Activated CD4-positive, alpha-beta T cell treated with anti-CD3 and anti-CD28 coated beads for 36 hours (primary cell): ENCODE measurements at places on chromosomes 12 and 14.

- DNase-seq, result peak; percentile 91
Measured at GRCh38 chr12:575948-576614, 87.2 kb downstream of the NINJ2 start.

DNA sequence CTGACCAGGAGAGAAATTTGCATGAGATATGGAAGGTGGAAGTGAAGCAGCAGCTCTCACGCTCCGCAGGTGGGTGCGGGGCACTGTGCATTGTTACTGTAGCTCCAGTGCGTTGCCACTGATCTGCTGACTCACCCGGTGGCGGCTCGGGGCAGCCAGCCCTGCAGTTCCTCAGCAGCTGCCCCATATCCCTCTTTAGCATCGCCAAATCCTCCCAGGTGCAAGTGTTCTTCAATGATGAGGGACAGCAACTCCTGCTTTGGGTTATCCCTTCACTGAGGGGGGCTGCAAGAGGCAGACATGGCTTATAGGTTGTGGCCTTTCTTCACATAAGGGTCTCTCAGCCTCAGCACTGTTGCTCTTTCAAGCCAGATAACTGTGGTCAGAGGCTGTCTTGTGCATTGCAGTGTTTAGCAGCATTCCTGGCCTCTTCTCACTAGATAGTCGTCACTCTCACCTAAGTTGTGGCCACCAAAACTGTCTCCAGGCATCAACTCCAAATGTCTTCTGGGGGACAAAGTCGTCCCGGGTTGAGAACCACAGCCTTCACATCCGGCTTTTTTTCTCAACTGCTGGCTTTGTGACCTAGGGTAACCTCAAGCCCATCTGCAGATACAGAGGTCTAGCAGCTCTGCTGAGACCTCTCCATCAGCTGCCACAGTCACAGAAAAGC lies 180.8 kb downstream of the EFCAB11 start:
- peak; percentile 85 for DNase-seq

GRCh38 chr12:122001466-122002209 lies 20.0 kb upstream of the BCL7A start:
- no peak for DNase-seq

DNA sequence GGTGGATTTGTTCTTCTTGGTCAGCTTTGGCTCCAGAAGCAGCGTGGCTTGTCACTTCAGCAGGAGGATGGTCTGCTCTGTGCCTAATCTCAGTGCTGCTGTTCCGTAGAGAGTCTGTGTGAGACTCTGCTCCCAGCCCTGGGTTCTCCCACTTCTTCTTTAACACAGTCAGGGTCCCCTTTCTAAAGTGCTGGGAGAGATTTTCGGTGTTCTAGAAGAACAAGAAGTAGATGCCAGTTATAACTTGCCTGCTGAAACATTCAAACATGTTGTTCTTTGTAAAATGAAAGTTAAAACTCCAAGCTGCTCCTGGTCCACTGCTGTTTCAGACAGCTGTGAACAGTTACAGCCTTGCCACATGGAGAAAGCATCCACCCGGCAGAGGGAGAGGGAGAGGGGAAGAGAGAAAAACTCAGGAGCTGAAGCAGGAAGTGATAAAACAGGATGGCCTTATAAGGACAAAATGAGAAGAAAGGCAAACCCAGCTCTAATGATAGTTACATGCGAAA lies 55.2 kb upstream of the CERS5 start:
- peak; percentile 48 for DNase-seq

GRCh38 chr14:71290960-71291466 lies 383.8 kb downstream of the PCNX1 start:
- DNase-seq, result peak; percentile 72

- no peak for DNase-seq
Measured at GRCh38 chr12:108586306-108586705, 11.6 kb downstream of the TMEM119 start.

DNA sequence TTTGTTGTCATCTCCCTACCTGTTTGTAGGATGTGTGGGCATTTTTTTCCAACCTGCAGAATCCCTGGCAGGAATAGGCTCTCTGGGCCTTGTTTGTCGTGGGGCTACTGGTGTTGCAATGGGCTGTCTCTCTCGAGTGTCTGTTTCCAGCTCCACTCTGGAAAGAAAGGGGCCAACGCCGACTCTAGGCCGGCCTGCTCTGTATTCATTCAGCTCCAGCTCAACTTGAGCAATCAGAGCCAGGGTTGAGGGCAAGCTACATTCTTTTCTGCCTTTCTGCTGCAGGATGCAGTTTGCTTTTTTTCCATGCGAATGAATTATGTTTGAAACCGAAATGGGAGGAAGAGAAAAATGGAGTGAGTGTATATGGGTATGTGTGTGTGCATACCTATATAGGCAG lies 2.3 kb downstream of the JDP2 start:
- DNase-seq, result no peak

DNA sequence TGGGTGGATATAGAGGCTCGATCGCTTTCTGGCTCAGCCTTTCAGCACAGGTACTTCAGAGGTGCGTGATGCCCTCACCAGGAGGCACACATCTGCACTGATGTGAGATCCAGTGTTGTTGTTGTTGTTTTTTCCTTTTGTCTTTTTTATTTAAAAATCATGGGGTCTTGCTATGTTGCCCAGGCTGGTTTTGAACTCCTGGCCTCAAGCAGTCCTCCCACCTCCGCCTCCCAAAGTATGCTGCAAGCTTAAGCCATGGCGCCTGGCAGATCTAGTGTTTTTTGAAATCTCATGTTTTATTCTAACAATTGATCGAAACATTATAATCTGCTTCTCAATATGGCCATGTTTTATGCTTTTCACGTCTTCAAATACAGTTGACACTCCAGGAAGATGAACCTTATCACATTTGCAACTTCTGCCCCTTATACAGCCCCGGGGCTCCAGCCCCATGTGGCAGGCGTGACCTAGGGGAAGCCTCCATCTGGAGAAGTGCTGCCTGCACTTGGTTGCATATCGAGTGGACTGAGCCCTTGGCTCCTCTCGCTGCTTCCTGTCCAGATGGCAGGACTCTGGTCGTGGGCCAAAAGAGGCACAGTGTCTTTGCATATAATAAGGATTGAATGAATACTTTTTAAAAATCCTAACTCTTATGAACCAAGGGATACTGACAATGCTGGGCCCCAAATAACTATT lies 71.7 kb downstream of the TRAF3 start:
- DNase-seq, result no peak

DNA sequence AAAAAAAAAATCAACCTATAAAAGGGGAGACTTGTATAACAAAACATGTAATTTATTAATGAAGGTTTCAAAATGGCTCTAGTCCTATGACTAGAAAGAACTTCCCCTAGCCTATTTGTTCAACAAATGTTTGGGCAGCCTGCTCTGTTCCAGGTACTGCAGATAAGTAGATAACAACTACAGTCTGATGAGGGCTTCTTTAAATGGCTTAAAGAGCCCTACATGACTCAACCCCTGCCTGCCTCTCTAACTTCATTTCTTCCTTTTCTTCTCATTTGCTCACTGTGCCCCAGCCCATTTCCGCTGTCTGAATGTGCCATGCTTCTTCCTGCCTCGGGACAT lies 21.5 kb downstream of the ALDH6A1 start:
- DNase-seq, result no peak

GRCh38 chr14:98138666-98139065 lies 1133.3 kb downstream of the BCL11B start:
- peak; percentile 76 for DNase-seq

GRCh38 chr14:89660166-89660565 lies 243.1 kb upstream of the FOXN3 start:
- DNase-seq, result no peak

DNA sequence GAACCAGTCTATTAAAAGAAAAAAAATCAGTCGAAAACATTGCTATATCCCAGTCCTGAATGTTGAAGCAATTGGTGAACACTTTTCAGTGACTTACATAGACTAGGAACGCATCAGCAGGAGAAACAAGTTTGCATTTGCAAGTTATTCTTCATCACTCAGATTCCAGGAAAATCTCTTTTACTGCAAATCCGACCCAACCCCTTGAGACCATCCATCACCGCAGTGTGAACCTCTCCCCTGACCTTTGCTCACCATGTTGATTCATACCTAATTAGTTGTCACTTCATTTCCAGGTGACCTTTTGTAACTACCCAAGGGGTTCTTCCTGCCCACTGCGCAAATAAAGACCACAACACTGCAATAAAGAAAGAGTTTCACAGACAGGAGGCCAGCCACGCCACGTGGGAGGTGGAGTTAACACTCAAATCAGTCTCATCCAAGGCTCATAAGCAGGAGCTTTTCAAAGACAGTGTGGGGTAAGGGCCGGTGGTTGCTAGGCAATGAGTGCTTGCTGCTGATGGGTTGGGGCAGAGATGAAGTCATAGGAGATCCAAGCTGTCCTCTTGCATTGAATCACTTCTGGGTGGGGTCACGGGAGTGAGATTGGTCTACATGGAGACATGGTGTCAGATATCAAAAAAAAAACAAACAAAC lies 241.3 kb upstream of the TMEM132C start:
- DNase-seq, result no peak

- peak; percentile 90 for DNase-seq
Measured at GRCh38 chr12:53180931-53181645, 363 bp upstream of the CSAD start.

GRCh38 chr12:107560165-107560898 lies 125.3 kb upstream of the PWP1 start:
- DNase-seq, result no peak

DNA sequence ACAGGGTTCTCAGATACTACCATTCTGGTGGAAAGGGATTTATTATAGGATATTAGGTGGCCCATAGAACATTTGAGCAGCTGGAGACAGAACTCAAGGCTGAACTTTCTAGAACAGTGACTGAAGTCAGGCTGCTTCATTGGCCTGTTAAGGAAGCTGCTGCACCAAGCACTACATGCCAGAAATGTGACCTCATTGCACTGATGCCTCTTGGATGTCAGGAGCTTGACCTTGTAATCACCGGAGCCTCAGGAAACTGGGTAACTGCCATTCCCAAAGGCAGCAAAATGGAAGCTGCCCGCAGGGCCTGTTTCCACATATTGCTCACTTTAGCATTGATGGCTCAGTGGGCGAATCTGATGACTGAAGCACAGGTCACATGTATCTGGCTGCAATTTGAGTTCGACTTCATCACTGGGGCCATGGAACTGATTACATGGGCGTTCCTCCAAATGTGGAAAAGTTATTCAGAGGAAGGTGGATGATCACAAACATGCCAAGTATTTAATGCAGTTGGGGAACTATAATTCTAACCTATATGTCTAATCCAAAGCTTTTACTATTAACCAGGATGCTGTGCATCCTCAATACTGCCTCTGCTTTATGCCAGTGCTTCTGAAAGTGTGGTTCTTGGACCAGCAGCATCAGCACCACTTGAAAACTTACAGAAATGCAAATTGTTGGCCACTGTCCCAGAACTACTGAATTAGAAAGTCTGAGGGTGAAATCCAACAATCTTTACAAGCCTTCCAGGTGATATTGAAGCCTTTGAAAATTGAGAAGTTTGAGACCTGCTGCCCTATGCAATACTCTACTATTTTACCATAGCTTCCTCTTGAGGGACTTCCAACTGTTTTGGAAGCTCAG lies 337.2 kb upstream of the NAV3 start:
- DNase-seq, result no peak
